ENCODE measurements at places on chromosomes 5 and 9.

DNA sequence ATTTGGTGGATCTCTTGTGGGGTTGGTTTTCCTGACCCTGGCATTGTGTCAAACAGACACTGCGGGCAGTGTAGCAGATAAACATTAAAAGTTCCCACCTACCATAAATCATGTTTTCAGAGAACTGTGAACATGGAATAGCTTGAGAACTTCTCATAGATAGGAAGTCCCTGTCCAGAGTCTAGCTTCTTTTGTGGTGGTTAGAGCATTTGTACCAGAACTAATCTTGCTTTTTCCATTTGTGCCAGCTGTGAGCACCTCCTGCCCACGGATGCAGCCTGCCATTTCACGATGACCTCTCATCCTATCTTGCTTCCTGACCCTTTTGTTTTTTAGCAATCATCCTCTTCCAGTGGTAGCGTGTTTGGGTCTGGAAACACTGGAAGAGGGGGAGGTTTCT is 61.4 kb downstream of the FAM78A start:
- no peak for DNase-seq

- DNase-seq: no peak
Observed at GRCh38 chr9:12170456-12170855, 522.7 kb upstream of the TYRP1 start.

DNA sequence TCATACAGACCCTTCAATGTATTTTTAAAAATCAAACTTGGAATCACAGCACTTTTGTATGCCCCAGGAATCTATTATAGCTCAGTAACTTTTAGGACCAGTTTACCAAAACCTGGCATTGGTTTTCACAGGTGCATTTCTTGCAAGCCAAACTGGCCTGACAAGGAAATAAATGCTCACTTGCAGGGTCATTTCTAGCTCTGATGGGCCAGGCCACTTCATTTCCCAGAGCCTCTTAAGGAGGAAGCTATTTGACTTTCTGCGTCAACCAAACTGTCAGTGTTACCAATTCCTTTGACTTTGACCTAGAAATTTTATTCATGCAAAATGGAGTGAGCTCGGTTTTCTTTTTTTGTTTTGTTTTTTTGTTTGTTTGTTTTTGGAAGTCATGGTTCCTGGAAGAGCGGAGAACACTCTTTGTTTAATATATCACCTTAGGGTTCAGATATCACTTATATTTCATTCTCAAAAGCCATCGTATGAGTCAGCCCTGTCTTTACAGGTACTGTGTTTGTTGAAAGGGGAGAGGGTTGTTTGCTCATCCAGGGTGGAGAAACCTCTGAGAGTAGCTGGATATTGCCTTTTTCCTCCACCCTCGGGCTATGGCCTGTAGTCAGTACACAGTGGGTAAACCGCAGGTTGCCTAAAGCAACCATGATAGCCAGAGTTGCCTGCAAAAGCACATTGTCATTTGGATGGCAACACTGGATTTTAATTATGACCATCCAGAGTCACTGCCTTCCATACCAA is 58.9 kb downstream of the GNA14 start:
- no peak for DNase-seq

GRCh38 chr5:173859408-173860159 is 28.6 kb upstream of the CPEB4 start:
- DNase-seq: no peak

DNA sequence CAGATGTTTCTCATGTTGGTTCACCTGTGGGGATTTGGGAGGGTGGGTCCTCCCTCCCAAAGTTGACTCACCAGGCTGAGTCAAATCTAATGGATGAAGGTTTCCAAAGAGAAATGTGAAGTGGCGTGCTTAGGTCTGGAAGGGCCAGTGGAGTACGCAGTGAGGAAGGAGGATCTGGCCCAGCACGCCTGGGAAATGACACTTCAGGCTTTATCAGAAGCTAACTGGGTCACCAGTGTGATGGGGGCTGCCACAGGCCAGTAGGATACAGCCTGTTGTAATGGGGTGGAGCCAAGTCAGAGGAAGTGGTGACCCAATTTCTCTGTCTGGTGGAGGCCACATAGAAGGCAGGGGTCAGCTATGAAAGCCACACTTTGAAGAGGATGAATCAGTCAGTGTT is 18.0 kb downstream of the POLR1E start:
- DNase-seq: peak; percentile 30

GRCh38 chr9:88593537-88594185 is 58.7 kb downstream of the NXNL2 start:
- DNase-seq: peak; percentile 80

GRCh38 chr9:133605856-133606707 is 3.1 kb downstream of the FAM163B start:
- no peak for DNase-seq

DNA sequence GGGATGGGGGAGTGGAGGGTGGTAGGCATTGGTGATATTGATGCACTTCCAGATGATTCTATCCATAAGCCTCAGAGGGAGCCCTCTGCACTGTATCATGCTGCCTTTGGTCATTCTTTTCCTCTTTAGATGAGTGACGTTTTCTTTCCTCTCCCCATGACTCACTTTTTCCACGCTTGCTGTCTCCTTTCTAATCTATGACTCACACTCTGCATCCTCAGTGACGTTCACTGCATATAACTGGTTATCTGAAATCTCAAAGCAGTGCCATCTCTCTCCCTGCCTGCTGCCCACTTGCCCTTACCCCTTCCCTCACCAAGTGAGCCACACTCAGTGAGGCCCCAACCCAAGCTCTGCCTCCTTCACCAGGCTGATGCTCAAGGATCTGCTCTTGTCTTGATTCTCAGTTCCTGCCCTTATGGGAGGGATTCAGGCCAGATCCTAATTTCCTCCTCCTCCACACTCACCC is 31.6 kb downstream of the PTGS1 start:
- peak; percentile 99 for DNase-seq

- DNase-seq: no peak
Observed at GRCh38 chr9:90969021-90969675, 167.5 kb downstream of the SYK start.

GRCh38 chr5:178236679-178237078 is 4.1 kb upstream of the PHYKPL start:
- DNase-seq: no peak

DNA sequence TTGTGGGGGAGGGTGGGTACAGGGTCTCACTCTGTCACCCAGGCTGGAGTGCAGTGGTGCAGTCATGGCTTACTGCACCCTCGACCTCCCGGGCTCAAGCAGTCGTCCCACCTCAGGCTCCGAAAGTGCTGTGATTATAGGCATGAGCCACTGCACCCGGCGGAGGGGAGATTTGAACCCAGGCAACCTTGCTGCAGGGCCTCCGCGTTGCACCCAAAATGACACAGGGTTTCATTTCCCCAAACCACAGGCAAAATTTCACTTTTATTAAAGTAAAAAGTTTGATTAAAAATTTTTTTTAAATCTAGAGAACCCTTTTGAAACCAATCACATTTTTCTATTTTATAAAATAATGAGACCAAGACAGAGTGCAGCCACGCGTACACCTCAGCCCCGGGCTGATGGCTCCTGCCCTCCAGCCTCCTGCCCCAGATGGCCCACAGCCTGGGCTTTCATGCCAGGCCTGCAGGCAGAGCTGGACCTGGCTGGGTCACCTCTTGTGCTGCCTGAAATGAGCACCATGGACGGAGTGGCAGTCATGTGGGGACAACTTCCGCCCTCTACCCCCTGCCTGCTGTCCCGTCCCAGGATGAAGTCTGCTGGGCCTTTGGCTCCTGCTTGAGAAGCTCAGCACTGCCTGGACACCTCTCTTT is 30.5 kb downstream of the USP20 start:
- DNase-seq: no peak

GRCh38 chr5:177603631-177604030 is 3.7 kb downstream of the B4GALT7 start:
- no peak for DNase-seq

- peak; percentile 61 for DNase-seq
Observed at GRCh38 chr5:59066367-59067163, 483.7 kb downstream of the RAB3C start.

DNA sequence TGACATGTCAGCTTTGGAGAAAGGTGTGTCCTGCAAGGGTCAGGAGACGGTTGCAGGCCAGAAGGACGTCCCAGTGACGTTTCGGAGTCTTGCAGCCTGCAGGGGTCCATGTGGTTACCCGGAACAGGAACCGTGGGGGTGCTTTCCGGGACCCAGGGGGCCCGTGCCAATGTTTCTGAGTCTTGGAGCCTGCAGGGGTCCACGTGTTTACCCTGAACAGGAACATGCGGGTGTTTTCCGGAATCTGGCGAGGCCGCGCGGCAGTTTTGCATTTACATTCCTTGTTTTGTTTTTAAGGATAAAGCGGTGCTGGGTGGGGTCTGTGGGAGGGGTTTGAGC is 30.6 kb downstream of the NKD2 start:
- no peak for DNase-seq

DNA sequence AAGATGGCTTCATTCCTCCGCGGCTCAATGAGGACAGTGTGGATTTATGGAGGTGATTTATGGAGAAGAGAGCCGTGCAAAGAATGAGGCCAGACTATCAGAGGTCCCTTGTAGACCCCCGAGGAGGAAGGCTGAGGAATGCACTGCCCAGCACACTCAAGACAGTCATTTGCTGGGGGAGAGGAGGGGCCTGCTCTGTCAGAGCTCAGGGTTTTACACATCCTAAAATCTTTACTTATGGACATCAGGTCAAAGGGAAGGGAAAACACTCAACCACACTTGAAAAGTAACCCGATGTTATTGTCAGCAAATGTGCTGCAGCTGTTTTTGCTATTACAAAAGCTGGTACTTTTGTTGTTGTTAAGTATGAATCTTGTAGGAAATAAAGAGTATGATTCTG is 289.5 kb downstream of the SLIT3 start:
- DNase-seq: no peak

GRCh38 chr5:139228201-139228803 is 30.1 kb upstream of the SIL1 start:
- DNase-seq: no peak

- no peak for DNase-seq
Observed at GRCh38 chr9:70415041-70415440, 584 bp upstream of the KLF9 start.

- DNase-seq: no peak
Observed at GRCh38 chr5:126497506-126497905, 74.3 kb downstream of the GRAMD2B start.

DNA sequence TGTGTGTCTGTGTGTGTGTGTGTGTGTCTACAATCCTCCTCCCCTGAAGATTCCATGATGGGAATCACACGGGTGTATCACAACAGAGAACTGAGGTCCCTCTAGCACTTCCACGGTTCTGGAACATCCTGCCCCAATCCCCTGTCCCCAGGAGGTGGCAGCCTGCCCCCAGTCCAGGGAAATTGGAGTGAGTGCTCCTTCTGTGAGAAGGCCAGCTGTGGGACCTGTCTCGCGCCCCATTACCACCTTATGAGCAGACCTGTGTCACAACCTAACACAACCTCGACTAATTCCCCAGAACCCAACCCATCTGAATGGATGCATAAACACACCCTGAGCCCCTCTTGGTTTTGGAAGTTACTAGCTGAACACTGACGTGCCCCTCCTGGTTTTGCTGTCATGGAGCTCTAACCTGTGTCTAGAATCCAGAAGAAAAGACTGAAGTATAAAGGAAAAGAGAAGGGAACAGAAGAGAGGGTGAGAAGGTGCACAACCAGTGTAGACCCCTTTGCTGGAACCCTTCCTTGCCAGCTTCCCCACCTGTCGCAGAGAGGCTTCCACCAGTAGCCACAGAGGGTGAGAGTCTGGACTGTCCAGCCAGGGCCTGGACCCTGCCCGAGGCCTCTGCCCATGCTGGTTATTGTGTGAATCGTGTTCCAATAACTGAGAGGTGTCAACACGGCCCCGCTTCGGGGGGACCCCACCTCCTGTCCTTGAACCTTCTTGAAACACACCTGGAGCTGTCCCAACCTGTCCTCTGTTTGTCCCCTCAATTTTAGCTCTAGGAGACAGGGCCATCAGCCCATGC is 3.4 kb downstream of the BTNL9 start:
- DNase-seq: no peak

GRCh38 chr5:122730456-122730855 is 44.4 kb upstream of the SNX2 start:
- DNase-seq: no peak

DNA sequence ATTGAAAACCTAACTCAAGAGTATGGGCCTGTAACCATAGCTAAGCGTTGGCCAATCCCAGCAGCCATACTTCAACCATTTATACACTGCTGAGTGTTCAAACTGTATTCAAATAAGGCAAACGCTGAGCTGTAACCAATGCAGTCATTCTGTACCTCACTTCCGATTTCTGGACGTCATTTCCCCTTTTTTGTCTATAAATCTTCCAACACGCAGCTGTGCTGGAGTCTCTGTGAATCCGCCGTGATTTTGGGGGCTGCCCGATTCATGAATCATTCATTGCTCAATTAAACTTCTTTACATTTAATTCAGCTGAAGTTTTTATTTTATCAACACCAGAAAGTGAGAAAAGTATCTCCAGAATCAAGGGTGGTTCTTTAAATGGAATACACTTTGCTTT is 31.7 kb downstream of the MTX3 start:
- DNase-seq: no peak

Data from cardiac muscle cell (in vitro differentiated cells and primary cell).